ENCODE measurements at places on chromosomes 3 and 15. TPM values are rescaled to one million over a fixed set of nuclear protein-coding genes. Genes with fewer than 3 reads are reported as not detected.
A peak's percentile ranks its signal among the peaks of the same experiment; 100 is the strongest.

The GOLGA8G gene
- total RNA-seq: not detected

- DNase-seq: no peak
Observed at GRCh38 chr3:127961963-127962362, 46.9 kb downstream of the KBTBD12 start.

DNA sequence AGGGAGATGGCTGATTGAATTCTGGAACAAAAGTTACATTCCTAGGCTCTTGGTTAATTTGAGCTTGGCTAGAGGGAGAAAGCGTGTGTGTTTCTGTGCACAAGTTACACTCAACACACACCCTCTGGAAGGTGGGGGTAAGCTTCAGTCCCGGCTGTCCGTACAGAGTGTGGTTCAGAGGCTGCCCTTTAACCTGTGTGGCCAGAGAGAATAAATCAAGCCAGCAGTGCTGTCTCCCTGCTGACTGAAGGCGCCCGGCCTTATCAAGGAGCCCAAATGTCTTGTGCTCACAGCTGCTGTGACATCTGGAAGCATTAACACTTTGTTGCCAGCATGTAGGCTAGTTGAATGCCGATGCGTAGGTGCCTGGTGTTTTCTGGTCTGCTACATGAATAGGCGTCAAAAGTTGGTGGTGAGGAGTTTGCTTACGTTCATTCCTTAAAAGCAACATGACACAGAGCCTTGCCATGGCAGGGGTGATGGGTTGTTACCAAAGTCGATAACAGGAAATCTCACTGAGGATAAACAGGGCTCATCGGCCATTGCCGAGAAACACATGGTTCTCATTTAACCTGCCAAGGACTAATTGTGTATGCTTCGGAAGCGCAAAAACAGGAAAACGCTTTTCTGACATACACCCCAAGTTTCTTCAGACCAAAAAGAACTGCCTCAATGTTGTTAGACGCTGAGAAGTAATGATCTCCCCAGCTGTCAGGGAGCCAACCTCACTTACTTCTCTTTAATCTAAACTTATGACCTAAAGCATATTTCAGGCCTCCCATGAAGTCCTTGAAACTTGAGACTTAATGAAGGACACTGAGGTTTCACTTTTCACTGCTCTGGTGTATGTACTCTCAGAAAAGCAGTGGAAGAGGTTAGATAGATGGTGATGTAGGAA lies 95.8 kb upstream of the CTDSPL start:
- no peak for DNase-seq

GRCh38 chr3:64084640-64085039 lies 61.3 kb upstream of the PSMD6 start:
- no peak for DNase-seq

GRCh38 chr15:48628832-48629231 lies 16.7 kb downstream of the FBN1 start:
- no peak for DNase-seq

The HRH1 gene
- 16.2 TPM for total RNA-seq

- DNase-seq: peak; percentile 67
Observed at GRCh38 chr3:50365080-50365841, 5.9 kb upstream of the TMEM115 start.

The RAD51 gene
- 29.7 TPM for total RNA-seq

DNA sequence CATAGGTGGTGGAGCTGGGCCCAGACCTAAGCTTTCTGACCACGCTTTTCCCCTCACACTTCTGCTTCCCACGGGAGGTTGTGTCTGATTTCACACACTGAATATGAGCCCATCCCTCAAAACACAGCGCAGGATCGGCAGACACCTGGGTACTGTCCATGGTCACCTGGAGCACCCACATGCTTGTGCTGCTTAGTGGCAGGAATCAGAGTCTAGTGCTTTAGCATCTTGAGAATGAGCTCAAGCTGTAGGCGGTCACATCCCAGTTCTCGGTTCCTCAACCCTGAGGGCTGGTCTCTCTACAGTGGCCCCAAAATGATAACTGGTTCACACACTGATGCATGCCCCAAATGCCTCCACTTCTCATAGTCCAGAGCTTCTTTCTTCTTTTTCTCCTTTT lies 111.0 kb downstream of the SEMA5B start:
- DNase-seq: no peak

The RBM5 gene
- total RNA-seq: 190 TPM

The ZBTB38 gene
- total RNA-seq: 85.2 TPM

- peak; percentile 17 for DNase-seq
Observed at GRCh38 chr15:52783929-52784798, 6.0 kb downstream of the ONECUT1 start.

The FGD5 gene
- 134 TPM for total RNA-seq
